ENCODE measurements at places on chromosomes 3 and 15.

GRCh38 chr15:48002767-48003166 lies 118.0 kb upstream of the SLC24A5 start:
- peak; percentile 36 for DNase-seq

- no peak for DNase-seq
These were observed 10.8 kb downstream of the PLD1 start for GRCh38 chr3:171799501-171799900.

DNA sequence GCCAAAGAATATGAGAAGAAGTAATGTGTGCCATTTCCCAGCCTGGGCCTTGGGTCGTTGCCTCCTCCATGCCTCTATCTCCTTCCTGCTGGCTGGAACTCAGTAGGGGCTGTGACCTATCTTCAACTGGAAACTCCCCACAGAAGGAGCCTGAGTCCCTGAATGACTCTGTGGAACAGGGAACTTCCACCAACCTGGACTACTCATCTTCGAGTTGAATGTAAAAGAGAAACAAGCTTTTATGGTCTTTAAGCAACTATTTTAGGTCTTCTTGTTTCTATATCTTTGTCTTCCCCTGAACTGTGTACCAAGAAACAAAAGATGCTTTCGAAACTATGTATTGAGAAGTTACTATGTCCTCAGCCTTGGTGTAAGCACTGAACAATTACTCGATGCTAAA lies 355.3 kb upstream of the NR2F2 start:
- no peak for DNase-seq

DNA sequence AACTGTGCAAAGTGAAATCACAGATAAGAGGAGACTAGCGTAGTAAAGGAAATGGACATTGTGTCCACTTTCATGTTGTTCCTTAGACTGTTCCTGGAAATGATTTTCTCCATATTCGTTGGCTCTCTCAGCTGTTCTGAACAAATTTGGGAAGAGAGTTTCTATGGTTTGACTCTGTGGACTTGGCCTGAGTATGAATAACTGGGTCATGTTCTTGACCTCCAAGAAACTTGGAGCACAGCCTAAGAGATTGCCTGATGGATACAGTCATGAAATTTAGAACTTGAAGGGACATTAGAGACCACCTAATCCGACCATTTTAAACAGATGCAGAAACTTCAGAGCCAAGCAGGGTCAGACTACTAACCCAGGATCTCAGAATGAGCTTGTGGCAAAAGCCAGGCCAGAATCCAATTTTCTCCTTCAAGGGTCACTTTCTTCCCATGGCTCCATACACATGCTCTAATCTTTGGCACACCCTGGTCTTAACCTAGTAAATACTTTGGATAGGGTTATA lies 430.4 kb downstream of the RBMS3 start:
- DNase-seq, result no peak

- DNase-seq, result no peak
These were observed 201.8 kb upstream of the KBTBD8 start for GRCh38 chr3:66796343-66796742.

GRCh38 chr3:17349093-17349492 lies 393.3 kb downstream of the TBC1D5 start:
- DNase-seq, result no peak

DNA sequence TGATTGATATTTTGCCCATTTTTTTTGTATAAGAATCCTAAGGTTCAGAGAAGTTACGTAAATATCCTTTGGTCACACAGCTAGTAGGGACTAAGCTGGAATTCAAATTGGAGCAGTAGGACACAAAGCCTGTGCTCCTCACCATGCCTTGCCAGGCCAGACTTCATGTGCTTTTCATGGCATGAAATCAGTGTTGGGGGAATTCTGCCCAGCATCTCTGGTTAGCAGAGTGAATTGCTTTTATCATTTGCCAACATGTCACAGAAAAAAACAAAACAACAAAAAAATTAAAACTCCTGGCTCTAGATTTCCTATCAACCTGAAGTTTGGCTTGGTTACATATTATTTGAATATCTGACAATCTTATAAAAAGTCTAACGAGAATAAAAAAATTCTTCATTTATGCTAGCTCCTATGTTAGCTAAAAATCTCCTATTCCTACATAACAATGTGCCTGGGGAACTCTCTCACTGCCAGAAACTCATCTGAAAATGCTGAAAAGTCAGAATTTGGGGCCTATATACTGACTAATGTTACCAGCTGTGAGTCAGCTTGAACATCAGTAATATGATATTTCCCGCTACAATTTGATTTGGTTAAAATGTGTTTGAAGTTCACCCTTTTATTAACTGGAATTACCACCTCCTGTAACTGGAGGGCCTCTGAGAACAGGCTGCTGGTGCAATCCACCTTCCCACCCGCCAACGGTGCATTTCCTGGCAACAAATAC lies 141.7 kb downstream of the TIGIT start:
- no peak for DNase-seq

DNA sequence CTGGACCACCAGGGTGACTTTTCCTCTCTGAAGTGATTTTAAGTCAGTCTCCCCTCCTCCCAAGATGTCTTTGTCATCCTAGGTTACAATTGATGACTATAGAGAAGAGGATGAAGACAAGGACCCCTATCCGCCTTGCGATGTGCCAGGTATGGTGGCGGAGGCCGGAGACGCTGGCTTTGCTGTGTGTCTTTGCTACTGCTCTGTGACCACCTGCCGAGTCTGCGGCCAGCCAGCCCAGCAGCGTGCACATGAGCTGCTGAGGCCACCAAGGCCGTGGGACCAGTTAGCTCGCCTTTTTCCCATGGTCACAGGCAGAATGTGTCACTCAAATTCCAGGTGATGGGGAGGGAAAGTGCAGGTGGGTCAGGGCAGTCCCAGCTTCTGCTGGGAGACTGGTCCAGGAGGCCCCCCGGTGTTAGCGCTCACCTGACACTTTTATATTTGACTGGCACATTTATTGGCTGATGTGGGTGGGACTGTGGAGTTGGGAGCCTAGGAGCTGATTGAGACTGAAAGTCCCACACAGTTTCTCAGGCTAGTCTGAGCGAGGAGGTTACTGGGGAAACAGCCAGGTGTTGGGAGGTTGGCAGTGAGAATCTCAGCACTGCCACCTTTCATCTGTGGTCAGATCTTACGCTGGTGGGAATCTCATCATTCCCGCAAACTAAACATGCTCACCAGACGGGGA lies 114.1 kb downstream of the CHDH start:
- no peak for DNase-seq

GRCh38 chr15:76056931-76057330 lies 2.9 kb upstream of the TMEM266 start:
- DNase-seq, result no peak

GRCh38 chr15:75646944-75647364 lies 758 bp upstream of the SNX33 start:
- DNase-seq, result no peak

DNA sequence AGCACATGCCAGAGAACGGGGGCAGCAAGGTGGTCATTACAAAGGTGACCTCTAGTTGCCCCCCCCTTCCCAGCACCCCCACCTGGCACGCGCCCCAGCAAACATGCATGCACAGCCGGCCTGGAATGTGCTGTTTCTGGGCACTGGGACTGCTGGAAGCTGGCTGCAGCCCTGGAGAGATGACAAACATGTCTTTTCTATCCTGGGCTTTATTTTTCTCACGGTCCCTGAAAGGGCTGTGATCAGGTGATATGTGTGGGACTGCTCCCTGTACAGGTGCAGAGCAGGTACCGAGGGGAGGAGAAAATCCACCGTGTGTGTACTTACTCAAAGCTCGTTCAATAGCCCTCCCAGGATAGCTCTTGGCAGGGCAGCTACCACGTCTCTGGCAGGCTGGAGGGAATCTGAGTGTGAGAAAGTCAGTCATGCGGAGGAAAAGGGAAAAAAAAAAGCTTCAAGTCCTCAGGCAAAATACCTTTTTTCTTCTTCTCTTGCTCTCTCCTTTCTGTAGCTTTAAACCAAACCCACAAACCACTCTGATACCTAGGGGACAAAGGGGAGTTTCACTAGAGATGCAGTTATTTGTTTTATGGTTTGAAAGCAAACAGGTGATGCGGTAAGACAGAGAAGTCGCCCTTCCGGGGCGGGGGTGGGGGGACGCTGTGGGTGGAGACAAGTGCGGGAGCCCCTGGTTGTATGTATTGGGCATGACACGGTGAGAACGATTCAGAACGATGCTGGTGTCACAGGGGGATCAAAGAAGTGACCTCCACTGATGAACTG lies 5.0 kb upstream of the HES1 start:
- peak; percentile 35 for DNase-seq

DNA sequence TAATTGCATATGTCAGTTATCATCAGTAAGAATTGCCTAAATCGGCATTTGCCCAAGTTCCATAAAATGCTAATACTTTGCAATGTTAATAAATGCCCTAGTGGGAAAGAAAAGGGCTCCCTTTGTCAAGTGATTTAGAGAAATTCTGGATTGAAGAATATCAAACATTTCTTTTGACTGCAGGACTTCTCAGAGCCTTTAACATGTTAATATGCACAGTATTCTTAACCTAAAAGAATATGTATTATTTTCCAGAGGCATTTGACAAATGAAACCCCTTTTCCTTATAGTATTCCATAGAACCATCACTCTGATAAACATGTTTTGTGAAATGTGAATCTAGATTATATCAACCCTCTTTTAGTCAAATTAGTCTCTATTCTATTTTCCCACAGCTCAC lies 452.2 kb upstream of the WNT5A start:
- no peak for DNase-seq

DNA sequence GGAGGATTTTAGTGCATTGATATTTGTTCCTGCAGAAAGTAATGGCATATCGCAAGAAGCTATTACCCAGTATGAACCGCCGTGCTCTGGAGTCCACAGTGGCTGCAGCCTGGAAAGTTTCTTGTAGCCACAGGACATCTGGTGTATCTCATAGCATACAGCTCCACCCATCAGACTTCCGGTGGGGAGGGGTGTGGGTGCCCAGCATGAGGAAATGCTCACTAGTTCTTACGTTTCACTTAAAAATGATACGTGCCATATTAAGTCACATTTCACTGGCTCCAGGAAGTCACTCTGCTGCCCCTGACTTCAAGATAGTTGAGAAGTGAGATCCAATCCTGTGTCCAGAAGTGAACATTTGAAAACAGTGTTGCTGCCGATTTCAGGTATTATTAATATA lies 990.4 kb downstream of the GBE1 start:
- no peak for DNase-seq

- no peak for DNase-seq
These were observed 40.5 kb downstream of the HCN4 start for GRCh38 chr15:73328149-73328820.

DNA sequence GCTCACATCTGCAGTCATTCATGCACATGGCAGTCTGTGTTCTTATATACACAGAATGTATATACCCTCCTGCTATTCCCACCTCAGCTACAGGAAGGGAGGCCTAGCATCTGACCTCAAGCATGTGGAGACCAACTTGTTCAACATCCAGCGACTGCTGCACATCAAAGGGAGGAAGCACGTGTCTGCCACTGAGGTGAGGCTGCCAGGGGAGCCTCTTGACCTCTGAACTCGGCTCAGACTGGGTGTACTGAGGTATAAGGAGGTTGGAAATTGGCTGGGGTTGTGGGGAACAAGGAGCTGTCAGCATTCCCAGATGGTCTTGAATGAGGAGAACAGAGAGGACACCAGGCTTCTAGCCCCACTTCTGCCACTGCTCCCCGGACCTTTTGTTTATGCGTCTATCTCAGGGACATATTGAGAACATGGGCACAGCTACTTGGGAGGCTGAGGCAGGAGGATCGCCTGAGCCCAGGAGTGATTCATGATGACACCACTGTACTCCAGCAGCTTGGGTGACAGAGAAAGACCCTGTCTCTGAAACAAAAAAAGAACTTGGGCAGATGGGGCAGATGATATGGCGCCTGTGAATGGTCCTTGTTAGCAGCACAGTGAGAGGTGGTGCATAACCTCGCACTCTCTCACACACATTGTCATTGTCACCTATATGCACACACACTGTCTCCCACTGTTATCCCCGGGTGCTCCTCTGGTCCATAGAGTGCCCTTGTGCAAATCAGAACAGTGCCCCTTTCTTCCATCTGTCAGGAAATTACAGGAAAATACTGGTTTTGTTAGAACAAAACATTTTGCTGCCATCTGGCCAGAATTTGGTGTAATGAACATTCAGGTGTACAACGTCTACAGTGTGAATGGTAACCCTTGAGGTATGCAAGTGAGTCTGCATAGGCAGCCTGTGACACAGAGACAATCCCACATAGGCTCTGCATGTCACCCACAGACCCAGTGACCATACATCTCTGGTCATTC lies 5.4 kb downstream of the VILL start:
- no peak for DNase-seq

DNA sequence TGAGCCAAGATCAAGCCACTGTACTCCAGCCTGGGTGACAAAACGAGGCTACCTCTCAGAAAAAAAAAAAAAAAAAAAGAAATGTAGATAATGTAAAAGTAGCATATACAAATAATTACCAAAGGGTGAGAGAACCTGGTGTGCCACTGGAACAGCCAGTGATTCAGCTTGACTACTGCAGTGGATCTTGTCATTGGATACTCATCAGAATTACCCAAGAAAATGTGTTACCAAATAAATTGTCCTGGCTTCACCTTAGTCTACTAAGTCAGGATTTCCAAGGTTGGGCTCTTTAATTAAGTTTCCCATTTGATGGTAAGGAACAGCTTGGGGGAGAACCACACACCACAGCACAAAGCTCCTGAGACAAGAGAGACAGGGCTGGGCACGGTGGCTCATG lies 1.5 kb downstream of the NICN1 start:
- DNase-seq, result no peak

GRCh38 chr3:47421741-47422649 lies 41.2 kb downstream of the PTPN23 start:
- DNase-seq, result no peak

DNA sequence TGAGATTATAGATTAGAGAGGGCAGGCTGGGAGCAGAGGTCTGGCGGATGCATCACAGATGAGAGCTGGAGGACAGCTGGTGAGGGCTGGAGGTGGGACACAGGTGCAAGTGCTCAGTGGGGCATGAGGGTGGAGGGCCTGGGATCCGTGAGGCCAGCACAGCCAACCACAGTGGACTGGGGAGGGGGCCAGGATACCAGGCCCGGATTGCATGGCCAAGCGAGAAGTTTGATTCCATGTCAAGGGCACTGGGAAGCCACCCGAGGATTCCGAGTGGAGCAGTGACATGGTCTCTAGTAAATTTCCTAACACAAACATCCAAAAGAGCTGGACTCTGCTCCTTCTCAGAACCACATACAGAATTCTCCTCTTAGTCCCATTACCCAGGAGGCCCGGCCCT lies 44.0 kb upstream of the SLC41A3 start:
- DNase-seq, result no peak

DNA sequence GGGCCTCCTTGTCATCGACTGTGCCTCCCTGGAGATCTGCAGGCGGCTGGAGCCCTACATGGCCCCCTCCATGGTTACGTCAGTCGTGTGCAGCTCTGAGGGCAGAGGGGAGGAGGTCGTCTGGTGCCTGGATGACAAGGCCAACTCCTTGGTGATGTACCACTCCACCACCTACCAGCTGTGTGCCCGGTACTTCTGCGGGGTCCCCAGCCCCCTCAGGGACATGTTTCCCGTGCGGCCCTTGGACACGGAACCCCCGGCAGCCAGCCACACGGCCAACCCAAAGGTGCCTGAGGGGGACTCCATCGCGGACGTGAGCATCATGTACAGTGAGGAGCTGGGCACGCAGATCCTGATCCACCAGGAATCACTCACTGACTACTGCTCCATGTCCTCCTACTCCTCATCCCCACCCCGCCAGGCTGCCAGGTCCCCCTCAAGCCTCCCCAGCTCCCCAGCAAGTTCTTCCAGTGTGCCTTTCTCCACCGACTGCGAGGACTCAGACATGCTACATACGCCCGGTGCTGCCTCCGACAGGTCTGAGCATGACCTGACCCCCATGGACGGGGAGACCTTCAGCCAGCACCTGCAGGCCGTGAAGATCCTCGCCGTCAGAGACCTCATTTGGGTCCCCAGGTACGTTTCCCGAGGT lies 146.5 kb downstream of the LRRK1 start:
- DNase-seq, result no peak

GRCh38 chr15:83992324-83993031 lies 243.1 kb upstream of the GOLGA6L4 start:
- DNase-seq, result no peak

All from NCI-H1092 (cell line).